8988T (cell line): ENCODE measurements at places on chromosomes 7 and 10.

- DNase-seq, result no peak
These were observed 37.0 kb downstream of the NRAP start for GRCh38 chr10:113626809-113627355.

DNA sequence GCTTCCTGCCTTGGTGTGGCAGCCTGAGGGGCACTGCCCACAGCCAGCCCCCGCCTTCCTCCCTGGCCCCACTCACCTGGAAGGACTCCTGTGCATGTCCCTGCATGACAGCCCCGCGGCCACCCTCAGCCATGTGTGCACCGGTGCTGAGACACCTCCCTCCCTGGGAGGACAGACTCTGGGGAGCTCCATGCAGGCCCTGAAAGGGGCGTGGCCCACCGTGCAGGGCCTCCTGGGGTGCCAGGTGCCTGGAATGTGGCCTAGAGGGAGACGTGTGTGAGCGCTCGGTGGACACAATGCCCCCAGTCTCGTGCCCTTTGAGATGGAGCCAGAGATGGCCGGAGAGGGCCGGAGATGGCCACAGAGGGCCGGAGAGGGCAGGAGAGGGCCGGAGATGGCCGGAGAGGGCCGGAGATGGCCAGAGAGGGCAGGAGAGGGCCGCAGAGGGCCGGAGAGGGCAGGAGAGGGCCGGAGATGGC, 59.1 kb upstream of the PPP2R2D start:
- peak; percentile 14 for DNase-seq

DNA sequence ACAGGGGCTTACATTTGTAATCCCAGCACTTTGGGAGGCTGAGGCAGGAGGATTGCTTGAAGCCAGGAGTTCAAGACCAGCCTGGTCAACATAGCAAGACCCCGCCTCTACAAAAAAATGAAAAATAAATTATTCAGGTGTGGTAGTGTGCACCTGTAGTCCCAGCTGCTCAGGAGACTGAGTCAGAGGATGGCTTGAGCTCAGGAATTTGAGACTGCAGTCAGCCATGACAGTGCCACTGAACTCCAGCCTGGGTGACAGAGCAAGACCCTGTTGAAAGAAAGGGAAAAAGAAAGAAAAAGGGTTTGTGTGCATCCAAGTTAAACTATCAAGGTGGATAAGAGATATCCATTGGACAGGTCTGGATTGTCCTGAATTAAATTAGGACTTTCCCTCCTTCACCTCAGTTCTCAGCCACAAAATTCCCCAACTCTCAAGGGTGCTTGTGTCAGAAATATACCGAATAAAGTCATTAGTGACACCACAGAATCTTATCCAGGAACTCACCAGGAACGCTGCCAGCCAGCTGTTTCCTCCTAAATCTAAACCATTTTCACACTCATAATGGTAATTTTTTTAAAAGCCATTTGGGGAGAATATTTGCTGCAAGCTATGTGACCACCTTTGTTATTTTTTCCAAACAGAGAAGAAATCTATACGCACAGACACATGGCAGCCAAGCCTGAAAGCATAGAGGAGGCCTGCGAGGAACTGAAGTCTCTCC, 12.0 kb downstream of the AFAP1L2 start:
- DNase-seq, result no peak

GRCh38 chr7:130020434-130020833, 30.7 kb downstream of the ZC3HC1 start:
- no peak for DNase-seq

DNA sequence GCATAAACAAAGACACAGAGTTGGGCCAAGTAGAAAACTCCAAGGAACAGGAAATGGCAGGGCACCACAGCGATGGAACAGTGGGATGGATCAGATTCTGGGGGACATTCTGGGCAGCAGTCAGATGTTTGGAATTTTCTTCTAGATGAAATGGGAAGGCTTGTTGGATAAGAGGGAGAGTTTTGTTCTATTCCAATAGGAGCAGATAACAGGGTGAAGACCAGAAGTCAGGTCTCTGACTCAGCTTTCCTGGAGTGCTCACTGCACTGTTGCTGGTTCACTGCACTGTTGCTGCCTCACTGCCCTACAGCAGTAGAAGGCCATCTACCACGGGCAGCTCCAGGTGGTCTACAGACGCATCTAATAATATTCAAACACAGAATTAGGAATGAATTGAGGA, 135.6 kb downstream of the ATE1 start:
- DNase-seq, result no peak

DNA sequence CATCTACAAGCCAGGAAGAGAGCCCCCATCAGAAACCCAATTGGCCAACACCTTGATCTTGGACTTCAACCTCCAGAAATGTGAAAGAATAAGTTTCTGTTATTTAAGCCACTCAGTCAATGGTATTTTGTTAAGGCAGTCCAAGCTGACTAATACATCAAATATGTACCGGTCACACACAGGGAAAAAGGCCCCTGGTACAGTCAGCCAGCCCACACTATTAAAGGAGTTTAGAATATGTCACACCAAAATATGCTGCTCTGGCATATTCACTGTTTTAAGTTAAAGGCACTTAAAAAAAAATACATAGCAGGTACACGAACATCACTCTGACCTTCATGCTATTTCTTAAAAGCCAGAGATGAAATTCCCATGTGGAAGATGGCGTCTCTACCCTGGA, 15.2 kb upstream of the CDCA7L start:
- DNase-seq, result no peak

DNA sequence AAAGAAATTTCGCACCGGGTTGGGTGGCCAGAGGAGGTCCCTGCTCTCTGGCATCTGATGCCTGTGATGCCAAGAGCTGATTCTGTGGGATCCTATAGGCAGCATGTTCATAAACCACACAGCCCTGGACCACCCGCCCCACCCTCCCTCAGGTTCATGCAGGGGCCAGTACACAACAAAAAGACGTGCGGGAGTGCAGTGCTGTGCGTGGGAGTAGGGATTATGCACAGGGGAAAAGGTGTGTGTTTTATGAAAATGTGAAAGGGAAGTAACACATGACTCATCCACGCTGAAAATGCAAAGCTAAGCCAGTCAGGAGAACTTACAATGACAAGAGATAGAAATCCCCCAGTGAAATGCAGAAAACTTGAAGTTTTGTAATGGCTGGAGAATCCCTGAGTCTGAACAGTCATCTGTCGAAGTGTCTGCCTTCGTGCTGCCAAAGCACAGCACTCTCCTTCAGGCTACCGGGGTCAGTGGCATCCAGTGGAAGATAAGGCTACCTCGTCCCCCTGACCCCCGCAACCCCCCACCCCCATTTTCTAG, 1.1 kb downstream of the KIAA1217 start:
- no peak for DNase-seq

DNA sequence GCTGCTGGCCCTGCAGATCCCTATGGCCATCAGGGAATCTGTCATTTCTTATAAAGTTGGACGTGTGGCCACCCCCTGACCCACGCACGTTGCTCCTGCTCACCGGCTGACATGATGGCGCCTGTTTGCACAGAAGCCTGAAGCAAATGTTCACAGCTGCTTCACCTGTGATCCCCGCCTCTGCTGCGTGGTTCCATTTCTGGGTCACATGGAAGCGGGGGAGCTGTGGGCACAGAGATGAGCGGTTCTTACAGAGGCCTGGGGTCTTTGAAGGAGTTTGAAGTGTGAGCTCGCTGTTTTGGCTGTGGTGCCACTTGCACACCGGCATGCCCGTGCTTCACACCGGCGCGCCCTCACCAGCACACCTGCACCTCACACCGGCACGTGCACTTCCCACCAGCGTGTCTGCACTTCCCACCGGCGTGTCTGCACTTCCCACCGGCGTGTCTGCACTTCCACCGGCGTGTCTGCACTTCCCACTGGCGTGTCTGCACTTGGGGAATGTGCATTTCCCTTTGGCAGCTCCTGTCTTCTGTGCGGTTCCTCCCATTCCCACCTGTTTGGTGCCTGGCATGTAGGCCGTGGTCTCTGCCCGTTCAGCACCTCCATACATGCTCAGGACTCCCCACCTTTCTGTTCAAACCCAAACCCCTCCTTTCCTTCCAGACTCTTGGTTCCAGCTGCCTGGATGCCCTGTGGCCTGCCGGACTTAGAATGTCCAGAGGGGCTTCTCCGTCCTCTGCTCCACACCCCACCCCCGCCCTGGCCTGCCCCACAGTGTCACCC, 86.7 kb downstream of the INPP5A start:
- DNase-seq, result no peak
